ENCODE measurements at places on chromosomes 7 and 10.

GRCh38 chr10:79985481-79986072 is 36.7 kb upstream of the SFTPD start:
- DNase-seq, result no peak

- DNase-seq, result no peak
These were observed 144.1 kb downstream of the DLG5 start for GRCh38 chr10:77782328-77783061.

- DNase-seq, result no peak
These were observed 4.4 kb downstream of the UNCX start for GRCh38 chr7:1236831-1237701.

DNA sequence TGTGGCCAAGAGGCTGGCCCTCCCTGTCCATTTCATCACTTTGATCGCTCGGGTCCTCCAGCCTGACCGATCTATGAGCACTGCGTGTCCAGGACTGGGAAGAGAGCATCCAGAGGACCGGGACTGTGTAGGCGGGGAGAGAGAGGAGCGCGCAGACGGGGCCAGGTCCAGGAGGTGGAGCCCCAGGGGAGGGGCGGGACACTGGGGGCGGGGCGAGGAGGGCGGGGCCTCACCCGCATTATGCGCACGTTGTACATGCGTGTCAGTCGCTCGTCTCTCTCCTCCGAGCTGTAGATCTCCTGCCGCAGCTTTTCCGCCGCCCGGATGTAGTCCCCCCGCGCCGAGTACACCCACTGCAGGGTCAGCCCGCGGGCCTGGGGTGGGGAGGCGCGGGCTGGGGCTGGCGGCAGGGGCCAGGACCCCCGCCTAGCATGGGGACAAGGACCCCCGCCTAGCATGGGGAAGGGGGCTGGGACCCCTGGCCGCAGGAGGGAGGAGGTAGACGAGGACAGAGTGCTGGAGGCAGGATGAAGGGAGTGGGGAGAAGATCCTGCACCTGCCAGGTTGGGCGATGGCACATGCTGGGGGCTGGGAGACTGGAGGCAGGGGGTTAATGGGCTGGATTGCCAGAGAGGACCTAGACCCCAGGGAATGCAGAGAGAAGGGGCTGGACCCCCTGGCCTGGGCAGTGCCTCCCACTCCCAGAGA is 14.3 kb downstream of the MOSPD3 start:
- peak; percentile 80 for DNase-seq

DNA sequence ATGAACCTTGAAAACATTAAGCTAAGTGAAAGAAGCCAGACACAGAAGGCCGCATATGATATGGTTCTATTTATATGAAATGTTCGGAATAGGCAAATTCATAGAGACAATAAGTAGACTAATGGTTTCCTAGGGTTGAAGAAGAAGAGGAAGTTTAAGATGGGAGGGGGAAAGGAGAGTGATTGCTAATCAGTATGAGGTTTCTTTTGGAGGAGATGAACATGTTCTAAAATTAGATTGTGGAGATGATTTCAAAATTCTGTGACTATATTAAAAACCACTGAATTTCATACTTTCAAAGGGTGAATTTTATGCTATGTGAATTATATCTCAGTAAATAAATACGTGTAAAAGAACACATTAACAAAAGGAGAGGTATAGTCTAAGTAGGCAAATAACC is 176.4 kb upstream of the HPS1 start:
- DNase-seq, result no peak

DNA sequence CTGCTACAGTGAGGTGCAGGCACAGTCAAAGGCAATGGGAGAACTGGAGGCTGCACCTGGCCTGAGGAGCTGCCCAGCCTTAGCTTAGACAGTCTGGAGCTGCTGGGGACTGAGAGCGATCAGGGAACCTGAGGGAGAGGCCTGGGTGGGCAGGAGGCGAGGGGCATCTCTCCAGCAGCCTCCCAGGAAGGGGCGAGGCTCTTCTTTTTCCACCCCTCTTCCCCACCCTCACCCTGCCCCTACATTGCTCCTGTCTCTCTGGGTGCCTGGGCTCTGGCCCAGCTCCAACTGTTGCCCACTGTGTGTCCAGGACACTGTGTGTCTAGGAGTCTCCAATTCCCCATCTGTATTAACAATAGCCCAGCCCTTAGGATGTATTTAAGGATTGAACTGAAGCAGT is 36.9 kb downstream of the TBATA start:
- no peak for DNase-seq

DNA sequence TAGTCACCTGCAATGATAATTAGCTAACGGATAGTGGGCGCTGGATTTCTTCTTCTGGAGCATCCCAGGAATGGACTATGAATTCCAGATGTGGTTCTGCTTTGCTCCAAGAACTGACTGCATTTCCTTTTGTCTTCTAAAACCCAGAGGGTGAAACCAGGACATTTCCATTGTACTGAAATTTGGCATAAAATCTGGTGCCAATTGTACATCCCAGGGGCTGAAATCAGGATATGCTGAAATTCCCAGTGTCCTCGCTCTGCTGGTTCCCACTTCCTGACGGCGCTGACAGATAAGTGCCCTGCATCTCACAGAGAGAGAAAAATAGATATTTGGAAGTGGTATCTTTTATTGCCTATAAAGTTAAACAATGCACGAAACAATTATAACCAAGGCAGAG is 31.9 kb downstream of the RBM20 start:
- DNase-seq, result no peak

DNA sequence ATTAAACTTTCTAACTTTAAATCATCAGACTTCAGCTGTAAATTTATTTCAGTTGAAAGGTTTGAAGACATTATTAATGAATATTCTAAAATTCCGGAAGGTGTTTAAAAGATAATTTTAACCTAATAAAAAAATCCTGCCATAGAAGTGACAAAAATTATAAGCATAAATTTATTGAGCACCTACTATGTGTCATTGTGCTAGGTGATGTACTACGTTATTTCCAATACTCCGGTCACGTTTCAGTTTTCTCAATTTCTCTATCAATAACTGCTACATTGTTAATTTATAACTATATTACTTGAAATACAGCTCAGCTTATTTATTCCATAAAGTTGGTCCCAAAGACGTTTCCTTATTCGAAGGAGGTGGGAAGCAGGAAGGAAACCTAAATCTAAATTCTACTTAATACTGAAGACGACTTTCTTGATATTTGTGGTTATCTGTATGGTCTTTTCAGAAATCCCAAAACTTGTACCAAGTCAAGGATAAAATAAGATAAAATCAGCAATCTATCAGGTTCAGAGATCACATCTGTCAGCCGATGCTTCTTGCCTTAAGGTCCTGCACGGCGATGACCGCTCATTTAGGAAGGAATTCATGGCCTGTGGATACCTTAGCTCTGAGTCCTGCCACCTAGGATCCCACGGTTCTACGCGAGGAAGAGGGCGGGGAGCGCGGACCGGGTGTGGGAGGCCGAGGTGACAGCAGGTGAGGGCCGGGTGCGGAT is 1.2 kb upstream of the ZEB1 start:
- DNase-seq, result peak; percentile 41

DNA sequence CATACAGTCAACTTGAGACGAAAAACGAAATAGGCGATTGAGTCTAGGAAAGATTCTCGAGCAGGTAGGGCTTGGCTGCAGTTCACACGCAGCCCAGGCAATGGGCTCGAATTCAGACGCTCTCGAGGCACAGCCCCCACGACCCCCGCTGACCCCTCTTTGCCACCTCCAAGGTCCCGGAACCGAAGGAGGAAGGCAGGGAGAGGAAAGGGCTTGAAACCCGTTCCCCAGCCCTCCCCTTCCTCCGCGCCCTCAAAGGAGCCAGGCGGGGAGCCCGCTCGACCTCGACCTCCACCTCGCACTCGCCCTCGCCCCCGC is 441 bp downstream of the CCDC186 start:
- DNase-seq, result no peak

GRCh38 chr7:66627151-66627681 is 1.5 kb upstream of the KCTD7 start:
- no peak for DNase-seq

DNA sequence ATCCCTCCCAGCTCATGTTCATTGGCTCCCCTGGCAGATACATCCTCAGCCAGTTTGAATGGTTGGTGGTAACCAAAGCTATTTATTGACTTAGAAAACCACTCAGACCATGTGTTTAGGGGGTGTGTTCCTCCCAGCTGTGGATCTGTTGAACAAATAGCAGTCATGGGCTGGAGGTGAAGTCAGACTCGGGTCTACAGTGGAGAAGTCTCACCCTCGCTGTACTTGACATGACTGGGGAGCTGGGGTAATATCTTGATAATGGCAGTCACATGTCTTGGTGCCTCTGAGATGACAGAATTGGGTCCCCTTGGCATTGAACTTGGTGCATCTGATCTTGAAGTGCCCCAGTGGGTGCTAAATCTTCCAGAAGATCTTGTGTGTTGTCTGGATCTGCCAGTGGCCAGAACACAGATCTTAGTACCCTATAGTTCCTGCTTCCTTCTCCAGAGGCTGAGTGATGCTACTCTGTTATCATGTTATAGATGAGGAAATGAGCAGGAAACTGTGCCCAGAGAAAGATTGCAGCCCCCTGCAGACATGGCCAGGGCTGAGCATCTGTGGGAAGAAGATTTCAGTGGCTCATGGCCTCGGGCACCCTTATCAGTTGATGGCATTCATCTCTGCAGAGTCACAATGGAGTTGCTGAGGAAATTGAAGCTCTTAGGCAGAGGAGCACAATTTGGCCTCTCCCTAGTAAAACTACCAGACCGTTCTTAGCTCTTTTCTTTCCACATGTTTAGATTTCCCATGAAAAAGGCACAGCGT is 50.4 kb downstream of the ADRA2A start:
- DNase-seq, result no peak
